ENCODE measurements at places on chromosomes 7 and 10.

DNA sequence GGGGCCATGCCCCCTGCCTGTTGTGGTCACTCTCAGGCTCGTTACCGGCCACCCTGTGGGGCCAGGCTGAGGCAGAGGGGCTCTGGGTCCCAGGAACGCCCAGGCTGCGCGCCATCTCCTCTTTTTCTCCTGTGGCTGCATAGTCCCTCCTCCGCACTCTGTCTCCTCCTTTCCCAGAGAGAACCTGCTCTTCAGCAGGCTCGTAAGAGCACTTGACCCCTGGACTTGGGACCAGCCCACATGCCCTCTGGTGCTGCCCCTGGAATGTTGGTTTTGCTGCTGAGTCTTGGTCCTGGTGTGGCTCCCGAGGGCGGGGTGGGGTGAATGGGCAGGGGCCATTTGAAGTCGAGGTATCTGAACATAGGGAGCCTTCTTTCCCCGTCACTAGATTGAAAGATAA lies 6.6 kb upstream of the BHLHA15 start:
- DNase-seq: no peak

DNA sequence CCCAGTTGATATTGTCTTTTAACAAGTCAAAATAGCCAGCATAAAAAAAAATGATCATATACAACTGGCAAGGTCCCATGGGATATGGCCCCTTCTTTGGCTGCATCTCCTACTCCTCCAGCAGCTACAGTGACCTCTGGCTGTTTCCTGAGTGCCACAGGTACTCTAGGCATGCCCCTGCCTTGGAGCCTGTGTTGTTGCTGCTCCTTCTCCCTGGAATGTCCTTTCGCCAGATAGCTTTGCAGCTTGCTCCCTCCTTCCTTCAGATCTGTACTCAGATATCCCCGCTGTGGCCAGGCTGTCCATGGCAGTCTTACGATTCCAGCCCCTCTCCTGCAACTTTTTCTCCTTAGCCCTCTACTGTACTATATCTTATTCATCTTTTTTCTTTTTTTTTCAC lies 23.3 kb downstream of the CNNM2 start:
- no peak for DNase-seq

- no peak for DNase-seq
Measured at GRCh38 chr10:12727832-12728215, 273.7 kb downstream of the CCDC3 start.

- DNase-seq: no peak
Measured at GRCh38 chr7:121401896-121402295, 5.8 kb upstream of the FAM3C start.

DNA sequence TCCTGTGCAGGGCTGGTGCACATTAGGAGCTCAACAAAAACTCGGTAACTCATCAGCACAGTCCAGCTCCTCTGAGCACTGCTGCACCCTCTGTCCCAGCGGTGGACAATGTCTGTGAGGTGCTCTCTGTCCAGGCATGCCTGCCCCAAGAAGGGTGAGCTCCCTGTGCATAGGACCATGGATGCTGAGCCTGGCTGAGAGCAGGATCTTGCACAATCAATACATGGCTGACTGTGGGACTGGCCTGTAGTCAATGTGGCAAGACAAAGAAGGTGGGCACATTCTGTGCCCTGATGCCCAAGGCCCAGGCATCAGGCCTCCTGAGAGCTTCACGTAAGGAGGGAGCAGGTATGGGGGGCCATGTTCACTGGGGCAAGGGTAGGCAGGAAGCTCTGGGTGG lies 17.1 kb downstream of the ARHGAP22 start:
- DNase-seq: no peak

- DNase-seq: no peak
Measured at GRCh38 chr10:28569506-28570159, 36.7 kb downstream of the WAC start.

GRCh38 chr10:99779335-99779734 lies 3.1 kb upstream of the ABCC2 start:
- DNase-seq: no peak

GRCh38 chr10:99358101-99358500 lies 28.9 kb downstream of the CNNM1 start:
- DNase-seq: no peak

DNA sequence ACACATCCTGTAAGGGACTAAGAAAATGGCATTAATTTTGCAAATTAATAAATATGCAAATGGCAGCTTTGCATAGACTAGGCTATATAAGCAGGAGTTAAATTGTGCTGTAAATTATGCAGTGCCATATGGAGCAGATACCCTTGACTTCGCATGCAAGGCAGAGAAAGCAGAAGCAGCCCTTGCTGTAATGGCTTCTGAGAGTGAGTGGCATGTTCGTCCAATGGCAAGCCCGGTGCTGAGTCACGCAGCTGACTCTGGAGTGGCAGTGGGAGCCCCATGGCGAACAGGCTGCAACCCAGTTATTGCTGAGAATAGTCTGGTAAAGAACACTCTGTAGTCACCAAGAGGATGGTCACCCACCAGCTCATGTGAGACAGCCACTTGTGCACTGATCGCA lies 1186.5 kb downstream of the TYW1 start:
- DNase-seq: peak; percentile 84

GRCh38 chr7:134587750-134588149 lies 38.8 kb downstream of the AKR1B15 start:
- no peak for DNase-seq

DNA sequence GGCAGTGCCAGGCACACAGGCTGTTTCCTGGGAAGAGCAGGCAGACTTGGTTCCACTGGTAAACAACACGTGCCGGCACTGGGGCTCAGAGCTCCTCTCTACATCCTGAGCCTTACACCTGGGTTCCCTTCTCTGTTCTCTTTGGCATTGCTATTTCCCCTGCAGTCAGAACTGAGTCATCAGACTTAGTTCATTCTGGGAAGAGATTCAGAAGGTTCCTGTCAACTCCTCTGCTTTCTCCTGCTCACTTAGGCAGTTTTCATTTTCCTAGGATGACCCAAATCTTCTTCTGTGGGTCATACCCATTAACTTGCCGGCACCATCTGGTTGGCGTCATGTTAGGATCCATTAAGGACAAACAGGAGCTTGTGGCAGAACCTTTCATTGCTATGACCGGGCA lies 33.4 kb upstream of the LRRC18 start:
- no peak for DNase-seq

- DNase-seq: no peak
Measured at GRCh38 chr7:21965291-21965690, 19.6 kb upstream of the CDCA7L start.

- no peak for DNase-seq
Measured at GRCh38 chr7:155770241-155770640, 42.0 kb downstream of the SHH start.

- DNase-seq: no peak
Measured at GRCh38 chr7:151094675-151095074, 8.4 kb downstream of the AGAP3 start.

DNA sequence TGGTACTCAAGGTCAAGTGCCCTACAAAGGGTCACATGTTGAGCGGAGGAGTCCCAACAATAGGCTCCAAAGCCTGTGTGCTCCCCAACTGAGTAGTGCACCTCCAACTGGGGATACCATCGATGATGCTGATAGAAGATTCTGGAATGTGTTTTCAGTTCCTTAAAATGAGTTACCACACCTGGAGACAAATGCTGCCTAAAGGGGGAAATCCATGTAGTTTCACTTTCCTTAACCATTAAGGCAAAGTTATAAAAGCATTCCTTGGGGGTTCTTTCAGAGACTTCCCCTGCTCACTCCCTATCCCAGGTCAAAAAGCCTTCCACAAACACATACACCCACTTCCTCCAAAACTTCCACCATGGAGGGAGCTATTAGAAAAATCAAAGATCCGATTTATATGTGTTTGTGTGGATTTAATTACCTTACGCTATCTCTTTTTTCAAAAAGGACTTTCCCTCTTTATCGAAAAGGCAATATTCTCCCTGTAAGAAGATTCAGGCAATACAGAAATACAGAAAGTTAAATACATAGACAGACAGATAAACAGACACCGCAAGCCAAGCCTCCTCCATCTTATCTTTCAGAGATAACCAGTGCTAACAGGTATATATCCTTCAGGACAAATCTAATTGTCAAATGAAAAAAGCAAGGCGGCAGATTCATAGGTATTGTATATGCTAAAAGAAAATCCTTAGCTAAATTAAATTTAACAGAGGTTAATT lies 135.9 kb upstream of the ASAH2 start:
- no peak for DNase-seq

DNA sequence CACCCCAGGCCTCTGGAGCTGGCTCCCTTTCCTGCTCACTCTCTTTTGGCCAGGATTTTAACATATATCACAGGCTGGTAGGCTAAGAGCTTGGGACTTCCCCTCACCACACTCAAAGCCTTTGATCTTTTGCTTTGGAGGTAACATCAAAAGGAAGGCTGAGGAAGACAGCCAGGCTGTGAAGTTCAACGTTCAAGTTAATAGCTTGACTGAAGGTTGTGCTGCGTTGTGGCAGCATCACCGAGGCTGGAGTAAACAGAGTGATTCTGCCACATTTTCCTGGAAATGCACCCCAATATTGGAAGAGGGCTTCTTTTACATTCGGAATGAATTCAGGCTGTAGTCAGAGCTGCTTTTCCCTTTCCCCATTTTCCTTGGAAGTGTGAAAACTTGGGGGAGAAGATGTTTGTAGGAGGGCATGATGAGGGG lies 57.3 kb downstream of the TCF7L2 start:
- DNase-seq: no peak

- DNase-seq: no peak
Measured at GRCh38 chr10:43890124-43890523, 241.4 kb upstream of the ZNF32 start.

GRCh38 chr7:4169455-4169854 lies 512.6 kb upstream of the FOXK1 start:
- DNase-seq: no peak

DNA sequence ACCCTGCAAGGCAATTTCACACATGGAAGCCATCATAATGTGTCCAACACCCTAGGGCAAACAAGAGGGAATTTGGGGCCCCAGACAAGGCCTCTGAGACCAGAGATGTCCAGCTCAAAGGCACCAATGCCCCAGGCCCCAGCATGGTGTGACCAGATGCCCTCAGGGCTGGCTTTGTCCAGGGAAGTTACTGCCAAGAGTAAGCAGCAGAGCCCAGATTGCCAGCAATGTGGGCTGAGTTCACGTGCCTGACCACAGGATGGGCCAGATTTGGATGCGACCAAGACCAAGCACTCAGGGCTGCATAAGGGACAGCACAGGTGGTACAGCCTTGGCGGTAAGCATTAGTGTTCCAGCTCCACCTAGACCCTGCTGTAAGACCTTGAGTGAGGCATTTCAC lies 12.7 kb downstream of the MYOF start:
- no peak for DNase-seq

GRCh38 chr7:157625973-157626742 lies 289.4 kb downstream of the DNAJB6 start:
- no peak for DNase-seq

- no peak for DNase-seq
Measured at GRCh38 chr7:155380976-155381851, 76.7 kb upstream of the EN2 start.

DNA sequence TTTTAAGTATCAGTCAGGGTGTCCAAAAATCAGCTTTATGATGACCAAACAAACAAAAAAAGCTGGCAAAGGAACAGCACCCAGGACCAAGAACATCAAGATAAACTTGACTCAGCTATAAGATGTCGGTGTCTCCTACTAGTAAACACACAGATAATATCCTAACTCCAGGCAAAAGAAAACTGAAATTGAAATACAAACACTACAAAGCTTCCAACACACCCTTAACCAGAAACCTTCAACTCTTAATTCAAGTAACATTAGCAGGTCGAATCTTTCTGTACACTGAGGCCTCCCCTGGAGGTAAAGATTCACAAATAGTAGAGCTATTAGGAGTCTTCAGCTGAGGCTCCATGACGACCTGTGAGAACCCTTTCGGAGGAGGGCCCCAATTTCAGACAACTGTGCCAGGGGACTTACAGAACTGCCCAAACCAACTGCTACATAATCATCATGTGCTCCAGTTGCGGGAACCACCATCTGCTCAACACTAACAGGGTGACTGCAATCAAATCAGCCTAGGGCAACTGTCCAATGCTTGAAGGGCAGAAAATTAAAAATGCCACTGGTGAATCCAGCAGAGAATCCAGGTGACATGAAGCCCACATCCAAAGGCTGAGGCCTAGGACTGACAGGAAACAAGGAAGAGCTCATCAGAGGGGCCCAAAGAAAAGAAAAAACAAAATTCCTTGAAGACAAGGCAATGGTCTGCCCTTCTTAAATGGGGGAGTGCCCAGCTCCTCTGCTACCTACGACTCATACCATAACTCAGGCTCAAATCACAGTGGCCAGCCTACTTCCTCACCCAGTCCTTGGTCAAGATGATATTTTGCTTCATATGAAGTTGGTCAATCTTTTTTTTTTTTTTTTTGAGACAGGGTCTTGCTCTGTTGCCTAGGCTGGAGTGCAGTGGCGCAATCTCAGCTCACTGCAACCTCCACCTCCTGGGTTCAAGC lies 20.0 kb downstream of the XPNPEP1 start:
- peak; percentile 55 for DNase-seq

- DNase-seq: no peak
Measured at GRCh38 chr7:135490783-135491182, 19.1 kb downstream of the CNOT4 start.

GRCh38 chr7:82294382-82294784 lies 149.2 kb downstream of the CACNA2D1 start:
- no peak for DNase-seq

- DNase-seq: no peak
Measured at GRCh38 chr10:117545141-117546019, 2.8 kb downstream of the EMX2 start.

- DNase-seq: no peak
Measured at GRCh38 chr10:25766213-25766612, 167.8 kb upstream of the MYO3A start.

DNA sequence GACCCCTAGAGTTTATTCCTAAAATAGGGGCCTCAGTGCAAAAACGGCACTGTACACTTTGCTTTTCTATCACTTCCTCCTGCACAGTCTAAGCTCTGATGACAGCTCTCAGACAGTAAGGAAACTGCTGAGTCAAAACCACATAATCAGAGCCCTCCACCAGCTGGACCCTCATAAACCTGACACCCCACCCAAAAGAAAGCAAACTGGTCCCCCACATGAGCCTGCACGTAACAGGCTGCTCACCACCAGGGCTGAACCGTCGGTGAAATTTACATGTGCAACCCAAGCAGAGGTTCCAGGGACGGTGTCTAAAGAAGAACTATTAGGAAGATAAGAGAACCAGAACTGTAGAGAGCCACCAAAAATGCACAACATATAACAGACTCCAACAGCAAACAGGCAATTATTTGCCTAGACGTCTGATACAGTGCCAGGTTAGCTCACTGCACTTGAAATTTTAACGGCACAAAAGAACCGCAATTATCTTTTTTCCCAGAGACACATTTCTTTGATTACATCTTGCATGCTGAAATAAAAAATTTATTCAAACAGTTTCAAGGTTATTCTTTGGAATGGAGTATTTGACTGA lies 19.6 kb downstream of the SGMS1 start:
- peak; percentile 48 for DNase-seq

GRCh38 chr7:128876127-128876526 lies 13.5 kb downstream of the ATP6V1F start:
- DNase-seq: no peak

- DNase-seq: peak; percentile 25
Measured at GRCh38 chr10:1661416-1661815, 75.9 kb downstream of the ADARB2 start.

GRCh38 chr7:53422291-53422690 lies 386.9 kb downstream of the POM121L12 start:
- no peak for DNase-seq

Data from NCI-H2171 treated with DMSO at 0.1 percent for 48 hours (cell line).